Smooth muscle cell of the brain vasculature (primary cell): ENCODE measurements at places on chromosomes 3 and 15.

DNA sequence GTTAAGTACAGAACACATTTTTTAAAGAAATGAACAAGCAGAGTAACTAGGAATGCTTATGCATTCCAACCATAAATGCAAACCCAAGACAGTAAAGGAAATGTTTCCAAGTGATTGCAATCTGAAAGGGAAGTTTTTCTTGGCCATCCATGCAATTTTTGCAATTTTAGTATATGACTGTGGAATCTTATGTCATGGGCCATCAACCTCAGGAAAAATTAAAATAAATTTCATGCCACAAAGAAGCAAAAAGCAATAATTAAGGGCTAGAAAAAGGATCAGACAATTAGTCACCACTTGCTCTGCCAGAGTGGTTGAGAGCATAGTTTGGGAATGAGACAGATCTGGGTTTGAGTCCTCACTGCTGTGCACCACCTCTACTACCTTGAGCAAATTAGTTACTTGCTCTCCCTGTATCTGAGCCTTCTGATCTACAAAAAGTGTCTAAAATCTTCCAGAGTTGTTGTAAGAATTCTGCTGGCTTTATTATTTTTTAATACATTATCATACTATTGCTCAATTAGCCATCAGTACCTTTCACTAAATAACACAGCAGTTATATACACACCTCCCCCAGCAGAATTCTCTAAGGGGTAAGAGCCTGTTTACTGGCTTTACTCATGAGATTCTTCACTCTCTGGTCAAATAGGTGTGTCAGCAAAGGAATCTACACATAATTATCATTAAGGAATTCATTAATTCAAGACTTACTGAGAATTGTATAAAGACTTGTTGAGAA, 49.7 kb upstream of the FBN1 start:
- no peak for DNase-seq

DNA sequence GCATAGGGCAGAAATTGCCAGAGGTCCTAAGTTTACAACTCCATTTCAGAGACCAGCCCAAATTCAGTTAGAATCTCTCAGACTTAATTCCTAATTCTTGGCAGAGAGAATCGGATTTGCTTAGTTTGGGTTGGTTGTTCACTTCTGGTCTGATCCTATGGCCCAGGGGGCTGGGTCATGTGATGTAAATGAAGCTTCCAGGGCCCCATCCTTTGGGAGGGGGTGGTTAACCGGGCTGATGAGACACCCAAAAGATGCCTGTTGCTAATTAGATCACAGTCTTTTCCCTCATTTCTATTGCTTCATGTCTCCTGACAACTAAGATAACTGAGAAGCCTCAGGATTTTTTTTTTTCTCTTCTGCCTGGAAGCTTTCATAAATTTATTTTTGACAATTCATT, 11.1 kb upstream of the ZNF620 start:
- no peak for DNase-seq

DNA sequence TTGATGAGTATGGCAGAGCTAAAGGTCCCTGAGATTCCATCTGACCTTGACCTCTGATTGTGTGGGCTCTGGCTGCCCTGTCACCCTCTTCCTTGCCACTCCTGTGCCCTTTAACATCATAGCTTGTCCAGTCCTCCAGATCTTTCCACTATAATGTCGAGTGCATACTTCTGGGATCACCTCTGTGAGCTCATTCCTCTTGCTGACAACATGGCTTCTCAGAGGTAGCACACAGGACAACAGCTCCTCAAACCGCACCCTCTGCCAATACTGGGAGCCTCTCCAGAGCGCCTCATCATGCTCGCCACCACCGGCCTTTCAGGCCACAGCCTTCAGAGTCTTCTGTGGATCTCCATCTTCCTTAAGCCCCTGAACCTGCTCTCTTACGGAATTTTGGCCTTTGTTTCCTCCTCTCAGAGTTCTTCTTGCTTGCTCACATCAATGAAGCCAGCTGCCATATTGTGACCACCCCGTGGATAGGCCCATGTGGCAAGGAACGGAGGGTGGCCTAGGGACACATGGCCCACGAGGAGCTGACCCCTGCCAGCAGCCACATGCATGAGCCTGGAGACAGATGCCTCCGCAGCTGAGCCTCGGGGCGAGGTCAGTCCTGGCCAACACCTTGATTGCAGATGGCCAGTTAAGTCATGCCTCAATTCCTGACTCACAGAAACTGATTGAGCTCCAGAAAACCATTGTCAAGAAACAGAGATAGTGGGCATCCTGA, 31.1 kb downstream of the PLA2G4D start:
- DNase-seq = no peak

DNA sequence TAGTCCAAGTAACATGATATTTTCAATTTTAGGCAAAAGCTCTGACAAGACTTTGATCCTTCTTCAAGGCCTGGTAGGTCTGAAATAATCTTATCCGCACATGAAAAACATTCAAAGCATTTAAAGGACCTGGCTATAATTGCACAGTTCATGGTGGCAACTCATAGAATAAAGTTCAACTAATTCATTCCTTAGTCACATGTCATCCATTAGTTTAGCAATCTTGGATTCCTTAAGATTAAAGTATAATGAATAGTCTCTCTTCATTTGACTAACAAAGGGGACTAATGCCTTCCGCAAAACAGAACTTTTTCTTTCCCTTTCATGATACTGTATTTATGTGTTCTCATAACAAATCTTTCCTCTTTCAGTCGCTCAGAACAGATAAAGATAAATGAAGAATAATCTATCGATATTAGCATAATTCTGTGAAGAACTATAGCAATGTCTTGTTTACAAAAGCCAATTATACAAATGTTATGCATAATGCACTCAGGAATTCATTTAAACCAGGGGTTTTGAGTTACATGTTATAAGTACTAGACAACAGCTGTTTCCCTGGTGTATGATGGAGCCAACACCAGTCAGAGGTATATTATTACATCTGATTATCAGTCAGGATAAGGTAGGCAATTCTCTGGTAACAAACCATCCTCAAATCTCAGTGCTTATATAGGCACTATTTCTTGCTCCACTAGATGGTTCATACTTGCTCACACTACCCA, 172.5 kb downstream of the POTEB3 start:
- no peak for DNase-seq
